ENCODE measurements at places on chromosomes 12 and 14. TPM values are rescaled to one million over a fixed set of nuclear protein-coding genes. Genes with fewer than 3 reads are reported as not detected.

KLRB1 gene
- total RNA-seq: 0.19 TPM

- H3K4me1 ChIP-seq: peaks cover 12% of the 10 kb centered on the region
- DNase-seq: peak; percentile 19
- peak overlapping the region; percentile 56 for H3K4me3 ChIP-seq
- no peaks in the 10 kb centered on the region for H3K36me3 ChIP-seq
- peak overlapping the region; percentile 30 for H3K27ac ChIP-seq
Observed at GRCh38 chr12:31369712-31370521, 44.0 kb upstream of the SINHCAF start.

GRCh38 chr12:42162965-42163364 is 18.3 kb upstream of the GXYLT1 start:
- no peak overlapping the region for H3K27ac ChIP-seq
- peaks cover 38% of the 10 kb centered on the region for H3K36me3 ChIP-seq
- DNase-seq: no peak
- H3K4me3 ChIP-seq: no peak overlapping the region
- H3K27me3 ChIP-seq: no peaks in the 10 kb centered on the region

DNA sequence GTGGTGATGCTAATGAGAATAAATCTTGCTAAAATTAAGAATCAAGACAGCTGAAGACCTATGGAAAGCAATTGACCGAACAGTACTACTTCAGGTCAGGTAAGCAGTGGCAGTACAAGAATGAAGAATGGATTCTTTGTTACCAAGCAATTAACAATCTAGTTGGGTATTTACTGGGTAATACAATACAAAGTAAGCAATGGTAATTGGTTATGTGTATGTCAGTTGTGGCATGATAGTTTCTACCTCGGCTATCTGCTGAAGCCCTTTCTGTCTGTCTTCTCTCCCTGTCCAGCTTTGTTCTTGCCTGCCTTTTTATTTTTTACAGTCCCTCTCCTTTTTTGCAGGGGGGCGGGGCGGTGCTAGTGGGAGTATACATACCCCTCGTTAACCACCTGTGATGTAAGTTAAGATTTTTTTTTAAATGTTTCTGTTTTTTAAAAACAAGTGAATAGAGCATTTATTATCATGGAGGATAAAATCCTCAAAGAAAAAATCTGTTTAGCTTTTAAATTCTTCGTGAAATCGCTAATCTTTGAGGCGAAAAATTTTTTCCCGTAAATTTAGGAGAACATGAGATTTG is 75.9 kb downstream of the RCOR1 start:
- no peak overlapping the region for H3K4me3 ChIP-seq
- no peaks in the 10 kb centered on the region for H3K27me3 ChIP-seq
- H3K4me1 ChIP-seq: peaks cover 9% of the 10 kb centered on the region
- H3K36me3 ChIP-seq: no peaks in the 10 kb centered on the region
- DNase-seq: no peak

DNA sequence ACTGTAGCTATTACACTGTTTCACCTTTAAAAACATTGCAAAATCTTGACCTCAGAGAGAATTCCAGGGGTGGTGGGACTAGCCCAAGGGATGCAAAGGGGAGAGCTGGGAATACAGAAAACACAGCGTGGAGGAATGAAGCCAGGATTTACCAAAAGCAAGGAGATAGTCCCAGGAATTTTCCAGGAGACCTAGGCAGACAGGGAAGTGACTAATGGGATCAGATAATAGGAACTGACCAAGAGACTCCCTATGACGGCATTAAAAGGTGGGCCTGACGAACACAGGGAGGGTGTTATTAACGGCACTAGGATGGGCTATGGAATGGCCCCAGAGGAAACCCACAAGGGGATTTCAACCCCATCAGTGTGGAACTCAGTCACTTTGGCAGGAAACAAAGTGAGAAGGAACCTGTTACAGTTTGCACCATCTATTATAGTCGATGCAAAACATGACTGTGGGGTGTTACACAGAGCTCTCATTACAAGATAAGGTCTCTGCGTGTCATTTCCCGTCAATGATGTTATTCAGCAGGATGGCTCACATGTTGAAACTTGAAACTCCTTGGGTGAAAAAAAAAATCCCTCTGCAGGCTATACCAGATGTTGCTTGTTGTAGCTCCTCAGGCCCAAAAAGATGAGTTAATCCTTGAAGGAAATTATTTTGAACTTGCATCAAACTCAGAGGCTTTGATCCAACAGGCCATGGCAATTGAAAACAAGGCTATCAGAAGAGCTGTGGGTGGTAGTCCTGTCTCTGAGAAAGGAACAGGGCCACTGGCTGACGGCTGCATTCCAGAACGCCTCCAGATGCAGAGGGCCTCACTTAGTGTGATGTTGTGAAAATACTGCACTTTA is 58.7 kb downstream of the DRAM1 start:
- DNase-seq: peak; percentile 65
- H3K4me3 ChIP-seq: no peak overlapping the region
- peaks cover 4% of the 10 kb centered on the region for H3K4me1 ChIP-seq
- peaks cover 18% of the 10 kb centered on the region for H3K27me3 ChIP-seq
- no peaks in the 10 kb centered on the region for H3K36me3 ChIP-seq

- no peak overlapping the region for H3K27ac ChIP-seq
- DNase-seq: no peak
- H3K4me1 ChIP-seq: no peaks in the 10 kb centered on the region
- H3K36me3 ChIP-seq: no peaks in the 10 kb centered on the region
Observed at GRCh38 chr12:98612696-98613334, 19.3 kb downstream of the SLC25A3 start.

DNA sequence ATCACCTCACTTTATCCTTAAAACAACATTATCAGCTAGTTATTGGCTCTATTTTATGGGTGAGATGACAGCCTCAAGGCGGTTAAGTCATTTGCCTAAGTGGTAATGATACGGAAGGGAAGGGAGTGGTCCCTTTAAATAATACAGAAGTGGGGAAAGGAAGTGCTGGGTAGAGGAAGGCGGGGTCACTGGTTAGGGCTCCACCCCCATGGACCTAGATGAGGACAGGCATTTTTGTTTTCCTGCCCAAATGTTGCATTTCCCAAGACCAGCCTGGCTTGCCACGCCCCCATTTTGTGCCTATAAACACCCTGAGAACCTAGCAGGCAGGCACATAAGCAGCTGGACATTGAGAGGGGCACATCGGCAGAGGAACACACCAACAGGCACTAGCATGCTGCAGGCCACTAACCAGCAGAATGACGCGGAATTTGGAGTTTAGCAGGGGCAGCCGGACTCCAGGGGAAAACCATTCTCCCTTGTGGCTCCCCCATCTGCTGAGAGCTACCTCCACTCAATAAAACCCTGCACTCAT is 100.9 kb downstream of the EPS8 start:
- H3K27me3 ChIP-seq: no peaks in the 10 kb centered on the region
- H3K36me3 ChIP-seq: no peaks in the 10 kb centered on the region
- H3K4me1 ChIP-seq: peaks cover 50% of the 10 kb centered on the region
- peak; percentile 60 for DNase-seq
- peak overlapping the region; percentile 46 for H3K4me3 ChIP-seq

- no peak overlapping the region for H3K4me3 ChIP-seq
- no peaks in the 10 kb centered on the region for H3K27me3 ChIP-seq
- peaks cover 9% of the 10 kb centered on the region for H3K4me1 ChIP-seq
- no peak for DNase-seq
Observed at GRCh38 chr14:102288139-102288538, 16.8 kb downstream of the MOK start.

GRCh38 chr14:77102154-77102553 is 4.1 kb downstream of the CIPC start:
- DNase-seq: no peak
- H3K27me3 ChIP-seq: no peaks in the 10 kb centered on the region
- H3K4me3 ChIP-seq: peak overlapping the region; percentile 7
